NCI-H2081 (cell line): ENCODE measurements at places on chromosomes 6 and 20.

GRCh38 chr20:53750827-53751619 lies 157.4 kb upstream of the ZNF217 start:
- DNase-seq = no peak

GRCh38 chr6:121143476-121143875 lies 190.8 kb downstream of the TBC1D32 start:
- DNase-seq = no peak

- peak; percentile 98 for DNase-seq
These were observed 78.4 kb downstream of the RNF144B start for GRCh38 chr6:18465410-18466154.

GRCh38 chr6:4299476-4299875 lies 164.1 kb upstream of the ECI2 start:
- DNase-seq = no peak

GRCh38 chr6:160267102-160267501 lies 8.5 kb upstream of the SLC22A2 start:
- no peak for DNase-seq

DNA sequence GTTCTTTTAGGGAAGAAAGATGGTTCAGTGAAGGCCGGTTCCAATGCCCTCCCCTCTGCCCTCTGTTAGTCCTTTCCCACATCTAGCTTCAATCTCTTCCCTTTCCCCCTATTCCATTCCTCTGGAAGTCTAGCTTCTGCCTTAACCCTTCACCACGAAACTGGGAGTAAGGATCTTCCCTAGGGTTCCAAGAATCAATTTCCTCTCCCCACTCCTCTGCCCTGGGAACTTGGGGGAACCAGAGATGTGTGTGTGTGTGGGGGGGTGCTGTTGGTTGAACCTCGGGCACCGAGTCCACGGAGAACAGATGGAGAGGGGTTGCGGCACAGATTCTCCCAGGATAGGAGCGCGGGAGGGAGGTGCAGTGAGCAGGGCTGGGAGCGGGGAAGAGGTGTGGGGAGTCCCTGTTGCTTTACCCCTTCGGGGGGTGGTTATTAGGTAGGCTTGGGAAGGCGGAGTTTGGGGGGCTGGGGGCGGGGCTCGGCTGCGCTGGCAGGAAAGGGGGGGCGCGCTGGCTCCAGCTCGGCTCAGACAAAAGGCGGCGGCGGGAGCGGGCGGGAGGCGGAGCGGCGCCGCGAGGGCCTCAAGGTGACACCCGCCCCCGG lies at the start of gene TMEM151B:
Gene TMEM151B, plus strand, starts transcription at position 530 of the 605 bp plus-strand sequence. CDS start 293 bp downstream, outside the sequence.
- no peak for DNase-seq

GRCh38 chr6:153090241-153090930 lies 40.7 kb downstream of the RGS17 start:
- DNase-seq = no peak

DNA sequence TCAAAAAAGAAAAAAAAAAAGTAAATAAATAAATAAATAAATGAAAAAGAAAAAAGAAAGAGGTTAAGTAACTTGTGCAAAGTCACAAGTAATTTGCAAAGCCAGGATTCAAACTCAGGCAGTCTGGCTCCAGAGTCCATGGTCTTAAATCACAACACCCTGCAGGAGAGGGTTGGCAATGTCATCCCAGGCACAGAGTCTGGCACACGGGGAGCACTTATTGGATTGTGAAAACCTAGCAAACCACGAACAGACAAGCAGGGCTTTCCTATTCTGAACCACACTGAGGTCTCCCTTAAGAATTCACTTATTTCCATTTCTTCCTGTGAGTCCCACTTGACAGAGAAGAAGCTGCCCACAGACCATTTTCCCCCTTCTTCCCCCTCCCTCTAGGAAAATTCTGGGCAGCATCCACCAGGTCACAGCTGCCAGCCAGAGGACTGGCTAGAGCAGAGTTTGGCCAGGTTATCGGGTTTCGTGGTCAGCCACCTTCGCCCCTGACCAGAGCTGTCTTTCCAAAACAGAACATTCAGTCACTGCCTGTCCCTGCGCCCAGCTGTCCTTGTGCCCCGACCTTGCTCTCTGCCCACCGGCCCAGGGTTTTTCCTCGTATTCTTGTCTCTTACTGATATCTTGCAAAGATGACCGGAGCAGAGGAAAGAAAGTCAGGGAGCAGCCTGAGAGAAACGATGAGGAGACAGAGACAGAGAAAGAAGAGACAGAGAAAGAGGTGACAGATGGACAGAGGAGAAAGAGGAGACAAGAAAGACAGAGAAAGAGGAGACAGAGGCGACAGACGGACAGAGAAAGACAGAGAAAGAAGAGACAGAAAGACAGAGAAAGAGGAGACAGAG lies 106.4 kb upstream of the PTPN1 start:
- DNase-seq = no peak

GRCh38 chr6:73722318-73723060 lies 26.5 kb downstream of the CD109 start:
- no peak for DNase-seq

- DNase-seq = no peak
These were observed 266.3 kb downstream of the PTPRT start for GRCh38 chr20:42923348-42923918.

DNA sequence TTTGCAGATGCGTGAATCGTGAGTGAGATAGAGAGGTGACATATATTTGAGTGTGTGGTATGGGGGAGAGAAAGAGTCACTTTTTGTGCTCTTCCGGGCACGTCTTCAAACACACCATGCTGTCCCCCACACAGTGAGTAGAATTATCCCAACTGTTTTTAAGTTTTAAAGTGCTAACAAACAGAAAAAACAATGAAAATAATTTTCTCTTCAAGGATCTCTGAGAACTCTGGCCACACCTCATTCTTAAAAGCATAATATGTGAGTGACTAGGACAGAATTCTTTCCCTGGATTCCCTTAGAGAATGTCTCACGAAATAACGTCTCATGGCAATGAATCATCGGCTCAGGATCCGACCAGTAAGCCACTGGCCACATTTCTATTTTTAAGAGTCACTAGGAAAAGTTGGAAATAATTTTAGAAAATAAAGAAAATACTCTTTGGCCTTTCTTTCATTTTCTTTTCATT lies 235.7 kb upstream of the ZNF217 start:
- DNase-seq = no peak

DNA sequence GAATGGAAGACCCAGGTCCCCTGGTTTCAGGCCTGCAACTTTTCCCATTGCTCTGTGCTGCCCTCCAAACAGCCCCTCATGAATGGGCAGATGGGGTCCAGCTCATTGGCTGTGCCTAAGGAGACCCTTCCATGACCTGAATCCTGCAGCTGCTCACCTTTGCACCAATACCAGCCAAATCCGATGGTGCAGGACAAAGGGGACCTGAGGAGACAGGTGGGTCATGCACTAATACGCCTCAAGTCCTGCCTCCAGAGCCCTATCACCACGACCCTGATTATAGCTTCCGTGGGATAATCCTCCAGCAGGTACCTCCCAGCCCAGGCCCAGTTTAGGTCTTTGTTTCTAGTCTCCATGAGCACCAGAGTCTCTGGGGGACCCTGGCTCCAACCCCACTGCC lies 16.8 kb downstream of the TREM1 start:
- no peak for DNase-seq

GRCh38 chr20:44211177-44212039 lies 837 bp upstream of the OSER1 start:
- DNase-seq = no peak

DNA sequence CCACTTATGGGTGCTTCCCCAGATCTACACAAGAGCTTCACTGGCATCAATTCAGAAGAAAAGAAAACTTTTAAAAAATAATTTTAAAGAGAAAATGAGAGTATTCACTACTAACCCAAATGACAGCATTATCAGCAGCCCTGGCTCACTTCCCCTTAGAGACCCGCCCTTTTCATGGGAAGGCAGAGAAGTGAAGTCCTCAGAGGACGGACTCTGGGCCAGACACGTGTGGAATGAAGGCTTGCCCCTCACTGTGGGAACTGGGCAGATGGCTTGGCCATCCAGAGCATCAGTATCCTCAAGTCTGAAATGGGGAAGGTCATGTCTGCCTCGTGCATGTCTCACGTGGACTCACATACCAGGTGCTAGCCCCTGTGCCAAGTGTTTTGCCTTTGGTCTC lies 63.5 kb downstream of the JAG1 start:
- no peak for DNase-seq

- DNase-seq = no peak
These were observed 93.4 kb upstream of the NXT1 start for GRCh38 chr20:23257106-23257761.

DNA sequence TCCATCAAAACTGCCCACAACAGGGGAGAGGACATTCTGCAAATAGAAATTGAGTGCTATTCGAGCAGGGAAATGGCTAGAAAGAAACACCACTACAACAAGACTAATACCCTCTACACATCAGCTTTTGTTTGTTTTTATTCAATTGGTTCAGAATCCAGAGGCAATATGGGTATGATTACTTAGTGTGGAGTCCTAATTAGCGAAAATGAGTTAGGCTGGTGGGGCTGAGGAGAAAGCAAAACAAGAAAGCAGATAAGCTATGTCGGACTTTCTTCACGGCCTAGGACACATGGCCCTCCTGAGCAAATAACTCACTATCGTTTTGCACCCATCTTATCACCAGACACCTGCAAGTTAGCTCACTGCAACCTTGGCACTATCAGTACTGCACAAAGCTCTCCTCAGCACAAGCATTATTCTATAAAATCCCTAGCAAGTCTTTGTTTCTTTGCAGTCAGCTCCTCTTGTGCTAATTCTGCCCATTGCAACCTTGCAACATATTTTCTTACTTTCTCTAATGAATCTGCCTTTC lies 31.3 kb upstream of the SH3BGRL2 start:
- no peak for DNase-seq

- DNase-seq = no peak
These were observed 151.1 kb downstream of the KHDC1L start for GRCh38 chr6:73074175-73074574.

- DNase-seq = no peak
These were observed 87.1 kb upstream of the POU3F2 start for GRCh38 chr6:98747273-98747672.

GRCh38 chr6:107045826-107046675 lies 18.1 kb downstream of the MTRES1 start:
- peak; percentile 25 for DNase-seq

GRCh38 chr20:2260250-2260649 lies 35.6 kb upstream of the TGM3 start:
- DNase-seq = no peak

DNA sequence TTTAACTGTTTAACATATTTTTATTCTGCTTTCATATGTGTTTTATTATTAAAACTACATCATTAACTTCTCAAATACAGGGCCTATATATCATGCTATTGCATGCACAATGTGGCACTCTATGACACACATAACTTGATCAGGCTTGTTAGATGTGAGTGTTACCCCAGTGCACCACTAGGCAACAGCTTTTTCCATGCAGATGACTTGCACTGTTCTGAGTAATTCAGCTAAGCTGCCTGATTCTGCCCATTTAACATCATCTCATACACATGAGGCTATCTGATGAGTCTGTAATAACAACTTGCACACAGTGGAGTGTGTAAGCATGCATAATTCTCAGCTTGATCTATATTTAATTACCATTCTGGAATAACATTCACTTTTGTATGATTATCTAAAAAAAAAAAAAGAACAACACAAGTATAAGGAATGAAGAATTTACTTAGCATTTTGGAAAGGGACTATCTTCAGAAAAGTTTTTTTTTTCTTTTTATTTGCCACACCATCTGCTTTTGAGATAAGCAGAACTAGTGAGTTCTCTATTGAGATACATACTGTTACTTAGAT lies 83.1 kb downstream of the GRM1 start:
- no peak for DNase-seq

DNA sequence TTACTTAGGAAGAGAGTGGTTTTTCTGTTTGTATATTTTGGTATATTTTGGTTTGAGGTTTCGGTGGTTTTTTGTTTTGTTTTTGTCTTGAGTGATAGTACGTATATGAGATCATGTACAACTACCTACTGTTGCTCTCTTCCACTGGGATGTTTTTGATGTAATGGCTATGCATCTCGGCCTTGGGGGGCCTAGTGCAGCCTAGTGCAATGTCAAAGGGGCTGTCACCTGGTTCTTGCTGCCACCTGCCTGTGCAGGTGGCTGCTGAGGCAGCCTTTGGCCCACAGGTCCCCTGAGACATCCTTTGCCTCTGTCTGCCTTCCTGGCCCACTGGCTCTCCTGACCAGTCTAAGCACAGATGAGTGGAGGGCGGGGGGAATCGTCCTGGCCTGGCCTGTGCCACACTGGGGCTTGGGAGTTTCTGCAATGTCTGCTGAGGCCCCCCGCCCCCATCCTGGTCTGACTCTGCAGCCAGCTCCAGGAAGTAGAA lies 546.6 kb downstream of the CD83 start:
- no peak for DNase-seq

- no peak for DNase-seq
These were observed 4.7 kb upstream of the TUBB2A start for GRCh38 chr6:3162067-3162497.

- DNase-seq = no peak
These were observed 24.7 kb downstream of the EDN3 start for GRCh38 chr20:59325142-59325523.

- no peak for DNase-seq
These were observed 55.7 kb downstream of the KHDC1L start for GRCh38 chr6:73169633-73170032.

DNA sequence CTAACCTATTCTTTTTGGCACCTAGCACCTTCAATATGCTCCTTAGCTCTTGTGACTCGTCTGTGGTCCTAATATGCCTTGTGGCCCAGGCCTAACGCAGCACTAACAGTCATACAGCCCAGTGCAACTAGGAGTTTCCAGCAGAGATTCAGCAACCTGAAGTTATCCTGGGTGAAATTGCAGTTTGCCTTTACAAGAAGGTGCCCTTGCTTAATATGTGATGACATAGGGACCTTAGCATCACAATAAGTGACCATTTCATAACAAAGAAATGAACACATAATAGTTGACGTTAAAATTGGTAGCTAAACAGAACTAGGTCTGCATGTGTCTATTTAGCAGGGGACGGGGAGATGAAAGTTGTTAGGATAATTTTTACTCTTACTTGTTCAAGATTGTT lies 10.1 kb downstream of the FIG4 start:
- DNase-seq = no peak

DNA sequence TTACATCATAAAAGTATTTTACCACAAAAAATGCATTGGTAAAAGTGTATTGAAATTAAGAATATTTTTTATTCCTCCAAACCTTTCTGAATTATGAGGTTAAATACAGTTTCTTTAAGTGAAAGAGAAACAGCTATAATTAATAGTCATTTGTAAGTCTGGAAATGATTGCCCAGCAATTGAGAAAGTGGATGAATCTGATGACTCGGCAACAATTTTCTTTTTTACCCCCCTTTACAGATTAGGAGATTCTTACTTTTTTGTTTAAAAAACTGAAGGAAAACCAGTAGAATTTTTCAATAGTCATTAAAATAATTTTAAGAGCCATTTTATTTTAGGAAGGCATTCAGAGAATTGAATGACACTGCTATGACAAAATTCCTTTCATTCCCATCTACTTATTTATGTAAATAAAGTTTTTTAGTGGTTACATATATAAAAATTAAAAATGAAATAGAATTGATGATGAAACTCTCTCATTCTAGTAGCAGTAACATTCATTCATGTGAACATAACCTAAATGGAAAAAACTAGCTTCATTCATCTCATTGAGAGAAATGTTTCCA lies 169.6 kb upstream of the PRND start:
- no peak for DNase-seq

GRCh38 chr6:37242429-37243052 lies 15.0 kb upstream of the TBC1D22B start:
- DNase-seq = no peak

- no peak for DNase-seq
These were observed 86.1 kb upstream of the TCF21 start for GRCh38 chr6:133802861-133803260.

GRCh38 chr6:130574146-130574545 lies 208.3 kb downstream of the TMEM200A start:
- DNase-seq = no peak
